ENCODE measurements at places on chromosomes 3 and 15.

DNA sequence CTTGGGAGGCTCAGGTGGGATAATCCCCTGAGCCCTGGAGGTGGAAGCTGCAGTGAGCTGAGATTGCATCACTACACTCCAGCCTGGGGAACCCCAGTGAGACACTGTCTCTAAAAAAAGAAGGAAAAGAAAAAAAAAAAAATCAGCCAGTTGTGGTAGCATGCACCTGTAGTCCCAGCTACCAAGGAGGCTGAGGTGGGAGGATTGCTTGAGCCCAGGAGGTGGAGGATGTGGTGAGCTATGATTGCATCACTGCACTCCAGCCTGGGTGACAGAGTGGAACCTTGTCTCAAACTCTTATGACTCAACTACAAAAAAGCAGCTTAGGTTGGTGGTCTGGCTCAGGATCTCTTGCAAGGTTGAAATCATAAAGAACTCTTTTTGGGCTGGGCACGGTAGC, 19.3 kb upstream of the GPX1 start:
- H3K27me3 ChIP-seq = peaks cover 7% of the 10 kb centered on the region
- peaks cover 10% of the 10 kb centered on the region for H3K36me3 ChIP-seq
- peaks cover 6% of the 10 kb centered on the region for H3K4me1 ChIP-seq
- no peak overlapping the region for H3K4me3 ChIP-seq
- DNase-seq = no peak

DNA sequence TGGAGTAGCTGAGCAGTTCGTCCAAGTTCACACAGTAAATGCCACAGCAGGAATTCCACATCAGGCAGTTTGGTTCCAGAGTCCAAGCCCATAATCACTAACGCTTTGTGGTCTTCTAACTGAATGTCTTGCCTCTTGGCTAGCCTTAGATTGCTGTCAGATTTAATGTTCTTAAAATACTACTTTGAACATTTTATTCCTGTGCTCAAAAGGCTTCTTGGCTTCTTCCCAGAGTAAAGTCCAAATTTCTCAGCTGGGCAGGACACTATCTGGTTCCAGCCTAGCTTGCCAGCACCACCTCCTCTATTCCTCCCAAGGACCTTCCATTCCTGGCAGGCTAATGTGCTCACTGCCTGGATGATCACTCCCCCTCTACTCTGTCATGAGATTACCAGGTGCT, 256.9 kb downstream of the SQOR start:
- H3K36me3 ChIP-seq = peaks cover 4% of the 10 kb centered on the region
- no peak for DNase-seq
- no peak overlapping the region for H3K27ac ChIP-seq
- peaks cover 3% of the 10 kb centered on the region for H3K27me3 ChIP-seq
- no peak overlapping the region for H3K4me3 ChIP-seq

- peaks cover 14% of the 10 kb centered on the region for H3K4me1 ChIP-seq
- H3K36me3 ChIP-seq = no peaks in the 10 kb centered on the region
- peaks cover 19% of the 10 kb centered on the region for H3K27me3 ChIP-seq
- H3K4me3 ChIP-seq = no peak overlapping the region
- no peak overlapping the region for H3K27ac ChIP-seq
- no peak for DNase-seq
Observed at GRCh38 chr3:14554715-14555114, 14.6 kb upstream of the GRIP2 start.

DNA sequence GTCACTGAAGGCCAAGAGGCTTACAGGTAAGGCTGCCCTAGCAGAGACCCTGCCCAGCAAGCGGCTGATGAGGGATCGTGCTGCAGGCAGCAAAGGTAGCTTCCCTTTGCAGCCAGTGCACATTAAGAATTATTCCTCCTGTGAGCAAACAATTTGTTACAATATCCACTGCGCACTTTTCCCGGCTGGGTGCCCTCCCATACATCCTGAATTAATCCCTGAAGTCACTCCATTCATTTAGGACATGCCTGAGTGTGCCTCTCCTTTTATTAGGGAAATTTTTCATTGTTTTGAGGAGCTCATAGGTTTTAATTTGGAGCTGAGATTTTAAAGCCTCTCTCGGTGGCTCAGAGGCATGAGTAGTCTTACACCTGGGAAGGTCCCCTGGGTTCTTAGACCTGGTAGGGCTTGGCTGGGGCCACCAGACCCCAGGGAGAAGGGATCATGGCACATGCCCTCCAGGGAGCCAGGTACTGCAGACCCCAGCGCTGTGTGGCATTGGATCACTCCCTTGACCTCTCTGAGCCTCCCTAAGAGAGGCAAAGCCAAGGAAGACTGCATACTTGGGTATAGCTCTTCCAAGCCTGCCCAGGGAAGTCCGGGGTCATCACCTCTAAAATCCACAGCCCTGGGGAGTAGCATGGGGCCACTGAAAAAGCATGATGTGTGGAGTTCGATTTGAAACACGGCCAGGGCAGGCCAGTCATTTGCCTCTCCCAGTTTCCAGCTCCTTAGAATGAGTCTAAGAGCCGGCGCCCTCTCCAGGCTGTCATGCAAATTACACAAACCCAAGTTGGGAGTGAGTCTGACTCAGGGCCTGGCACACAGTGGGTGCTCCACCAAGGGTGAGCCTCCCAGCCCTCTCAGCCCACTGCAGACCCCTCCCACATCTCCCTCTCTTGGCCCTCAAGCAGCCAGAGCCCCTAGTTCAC, 151.9 kb upstream of the LINGO1 start:
- peaks cover 8% of the 10 kb centered on the region for H3K27me3 ChIP-seq
- no peak overlapping the region for H3K27ac ChIP-seq
- peaks cover 6% of the 10 kb centered on the region for H3K36me3 ChIP-seq
- peak; percentile 45 for DNase-seq
- peaks cover 5% of the 10 kb centered on the region for H3K4me1 ChIP-seq

GRCh38 chr3:71447197-71447596, 136.3 kb downstream of the FOXP1 start:
- H3K4me3 ChIP-seq = no peak overlapping the region
- H3K27me3 ChIP-seq = peaks cover 1% of the 10 kb centered on the region
- DNase-seq = no peak
- peaks cover 22% of the 10 kb centered on the region for H3K4me1 ChIP-seq

DNA sequence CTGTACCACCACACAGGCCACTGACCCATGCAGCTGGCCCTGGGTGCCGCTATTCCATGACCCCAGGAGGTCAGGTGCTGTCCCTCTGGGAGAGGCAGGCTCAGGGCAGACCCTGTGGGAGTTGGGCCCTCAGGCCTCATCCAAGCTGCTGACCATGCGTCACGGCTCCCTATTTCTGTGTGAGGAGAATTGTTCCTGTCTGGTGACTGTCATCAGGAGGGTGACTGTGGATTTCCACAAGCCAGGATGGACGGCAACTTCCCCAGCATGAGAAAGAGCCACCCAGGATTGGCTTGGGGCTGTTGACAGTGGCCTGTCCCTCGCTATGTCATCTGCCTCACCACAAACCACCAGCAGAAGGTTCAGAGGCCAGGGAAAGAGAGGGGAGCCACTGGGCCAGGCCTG, 41.4 kb downstream of the ZDHHC19 start:
- DNase-seq = no peak
- no peaks in the 10 kb centered on the region for H3K4me1 ChIP-seq
- peaks cover 2% of the 10 kb centered on the region for H3K27me3 ChIP-seq
- H3K27ac ChIP-seq = no peak overlapping the region
- H3K36me3 ChIP-seq = no peaks in the 10 kb centered on the region

DNA sequence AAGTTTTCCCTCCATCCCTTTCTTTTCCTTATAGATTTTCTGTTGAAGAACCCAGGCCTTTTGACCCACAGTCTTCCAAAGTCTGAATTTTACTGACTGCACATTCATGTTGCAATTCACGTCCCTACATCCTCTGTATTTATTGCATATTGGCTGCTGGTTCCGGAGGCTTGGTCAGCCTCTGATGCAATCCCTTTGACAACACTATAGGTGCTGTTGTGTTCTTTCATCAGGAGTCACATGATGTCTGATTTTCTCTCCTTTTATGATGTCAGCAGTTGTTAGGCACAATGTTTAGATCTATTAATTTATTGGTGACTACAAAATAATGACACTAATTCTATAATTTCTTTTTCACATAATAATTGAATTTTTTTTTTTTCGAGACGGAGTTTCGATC, 8.7 kb downstream of the CYP1A1 start:
- H3K36me3 ChIP-seq = peaks cover 9% of the 10 kb centered on the region
- peaks cover 4% of the 10 kb centered on the region for H3K27me3 ChIP-seq
- no peak overlapping the region for H3K27ac ChIP-seq
- DNase-seq = no peak

DNA sequence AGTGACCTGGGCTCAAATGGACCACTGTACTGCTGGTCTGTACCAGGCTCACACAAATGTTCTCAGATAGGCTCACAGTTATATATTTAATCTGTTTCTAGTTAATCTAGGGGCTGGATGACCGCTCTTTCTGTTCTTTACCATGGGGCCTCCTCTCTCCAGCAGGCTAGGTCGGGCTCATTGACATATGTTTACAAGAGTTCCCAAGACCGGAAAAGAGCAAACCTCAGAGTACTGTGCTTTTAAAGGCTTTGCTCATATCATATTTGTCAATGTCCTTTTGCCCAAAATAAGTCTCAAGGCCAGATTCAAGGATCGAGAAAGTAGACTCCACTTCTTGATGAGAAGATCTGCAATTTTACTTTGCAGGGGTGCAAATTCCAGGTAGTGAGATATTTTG, 348.0 kb upstream of the EPHA6 start:
- no peak overlapping the region for H3K4me3 ChIP-seq
- no peaks in the 10 kb centered on the region for H3K36me3 ChIP-seq
- H3K27ac ChIP-seq = no peak overlapping the region
- H3K4me1 ChIP-seq = no peaks in the 10 kb centered on the region

DNA sequence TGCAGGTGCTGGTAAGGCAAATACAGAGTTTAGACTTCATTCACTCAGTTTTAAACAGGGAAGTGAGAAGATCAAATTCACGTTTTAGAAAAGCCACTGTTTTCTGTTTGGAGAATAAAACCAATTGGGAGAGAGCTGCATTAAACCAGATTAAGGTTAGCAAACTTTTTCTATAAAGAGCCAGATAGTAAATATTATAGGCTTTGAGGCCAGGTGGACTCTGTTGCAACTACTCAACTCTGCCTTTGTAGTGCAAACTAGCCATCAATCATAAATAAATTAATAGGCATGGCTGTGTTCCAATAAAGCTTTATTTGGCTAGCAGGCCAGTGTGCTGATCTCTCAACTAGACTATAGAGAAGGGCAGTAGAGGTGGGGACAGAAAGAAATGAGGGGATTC, 33.5 kb downstream of the SUCLG2 start:
- no peaks in the 10 kb centered on the region for H3K27me3 ChIP-seq
- H3K4me3 ChIP-seq = no peak overlapping the region
- no peak overlapping the region for H3K27ac ChIP-seq
- H3K36me3 ChIP-seq = no peaks in the 10 kb centered on the region

GRCh38 chr3:188915127-188915526, 256.6 kb upstream of the TPRG1 start:
- peaks cover 5% of the 10 kb centered on the region for H3K36me3 ChIP-seq
- no peaks in the 10 kb centered on the region for H3K27me3 ChIP-seq
- no peak overlapping the region for H3K27ac ChIP-seq
- no peak overlapping the region for H3K4me3 ChIP-seq
- peaks cover 29% of the 10 kb centered on the region for H3K4me1 ChIP-seq

GRCh38 chr3:27322634-27323033, 46.5 kb downstream of the NEK10 start:
- no peaks in the 10 kb centered on the region for H3K4me1 ChIP-seq
- H3K4me3 ChIP-seq = no peak overlapping the region
- no peak for DNase-seq

DNA sequence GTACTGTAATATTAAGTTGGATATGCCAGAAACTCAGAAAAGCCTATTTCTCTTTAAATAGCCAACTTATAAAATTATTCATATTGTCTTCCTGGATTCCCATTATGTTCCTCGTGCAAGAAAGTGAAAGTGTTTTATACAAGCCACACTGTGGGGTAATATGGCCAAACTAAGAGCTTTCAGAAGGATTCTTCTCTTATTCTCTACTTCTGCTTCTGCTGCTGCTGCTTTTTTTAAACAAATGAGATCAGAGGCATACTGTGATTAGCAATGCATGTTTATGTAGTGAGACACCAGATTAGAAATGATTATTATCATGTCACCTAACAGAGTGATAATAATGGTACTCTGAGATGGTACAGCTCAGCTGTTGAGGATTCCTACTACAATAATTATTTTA, 1026.5 kb upstream of the CFAP20DC start:
- no peak overlapping the region for H3K27ac ChIP-seq
- H3K27me3 ChIP-seq = no peaks in the 10 kb centered on the region
- no peak for DNase-seq
- no peaks in the 10 kb centered on the region for H3K36me3 ChIP-seq

- no peak for DNase-seq
- peaks cover 4% of the 10 kb centered on the region for H3K36me3 ChIP-seq
- H3K27me3 ChIP-seq = no peaks in the 10 kb centered on the region
- H3K4me3 ChIP-seq = no peak overlapping the region
- H3K27ac ChIP-seq = no peak overlapping the region
Observed at GRCh38 chr15:82126346-82126745, 80.5 kb upstream of the MEX3B start.

GRCh38 chr3:178562143-178562946, 26.1 kb downstream of the KCNMB2 start:
- no peak for DNase-seq
- no peak overlapping the region for H3K27ac ChIP-seq
- no peaks in the 10 kb centered on the region for H3K4me1 ChIP-seq
- H3K27me3 ChIP-seq = no peaks in the 10 kb centered on the region

DNA sequence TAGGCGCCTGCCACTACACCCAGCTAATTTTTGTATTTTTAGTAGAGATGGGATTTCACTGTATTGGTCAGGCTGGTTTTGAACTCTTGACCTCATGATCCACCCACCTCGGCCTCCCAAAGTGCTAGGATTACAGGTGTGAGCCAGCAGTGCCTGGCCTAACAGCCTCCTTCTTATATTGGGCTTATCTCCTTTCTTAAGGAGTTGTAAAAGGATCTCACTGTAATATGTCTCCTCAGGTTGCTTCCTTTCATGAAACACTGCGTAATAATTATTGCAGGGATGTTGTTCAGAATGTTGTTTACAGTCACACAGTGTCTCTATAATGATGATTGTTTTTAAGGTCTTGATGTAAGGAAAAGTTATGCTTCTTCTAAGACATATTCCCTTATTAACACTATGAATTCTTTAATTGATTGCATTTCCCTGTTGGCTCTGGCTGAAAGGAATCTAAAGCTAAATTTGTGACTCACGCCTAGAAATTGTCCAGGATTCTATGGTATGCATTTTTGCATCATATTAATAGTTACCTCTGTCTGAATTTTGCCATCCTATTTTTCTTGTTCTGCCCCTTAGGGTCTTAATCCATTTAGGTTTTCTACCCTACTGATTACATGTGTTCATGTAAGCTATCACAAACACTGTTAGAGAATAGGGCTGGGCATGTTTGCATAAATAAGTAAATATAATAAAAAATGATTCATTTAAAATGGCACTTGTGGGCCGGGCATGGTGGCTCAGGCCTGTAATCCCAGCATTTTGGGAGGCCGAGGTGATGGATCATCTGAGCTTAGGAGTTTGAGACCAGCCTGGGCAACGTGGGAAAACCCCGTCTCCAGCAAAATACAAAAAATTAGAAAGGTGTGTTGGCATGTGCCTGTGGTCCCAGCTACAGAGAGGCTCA, 24.5 kb upstream of the RNF111 start:
- H3K4me3 ChIP-seq = no peak overlapping the region
- no peak for DNase-seq
- no peaks in the 10 kb centered on the region for H3K27me3 ChIP-seq
- H3K36me3 ChIP-seq = no peaks in the 10 kb centered on the region
- H3K4me1 ChIP-seq = no peaks in the 10 kb centered on the region
